ENCODE measurements at places on chromosomes 2 and 18.

GRCh38 chr2:168272225-168272624 is 24.8 kb upstream of the STK39 start:
- no peak for DNase-seq

DNA sequence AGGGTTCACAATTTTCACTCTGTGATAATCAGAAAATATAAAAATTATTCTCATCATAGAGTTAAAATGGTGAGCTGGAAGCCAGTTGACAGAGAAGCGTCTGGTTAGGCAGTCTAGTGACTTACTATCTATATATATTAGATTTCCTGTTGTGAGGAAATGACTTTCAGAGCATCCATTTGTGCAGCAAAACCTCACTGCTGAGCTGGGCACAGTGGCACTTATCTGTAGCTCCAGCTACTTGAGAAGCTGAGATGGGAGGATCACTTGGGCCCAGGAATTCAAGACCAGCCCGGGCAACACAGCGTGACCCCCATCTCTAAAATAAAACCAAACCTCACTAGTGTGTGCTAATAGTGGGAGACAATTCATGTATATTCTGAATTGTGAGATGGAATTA is 7.2 kb upstream of the KIAA2012 start:
- no peak for DNase-seq

DNA sequence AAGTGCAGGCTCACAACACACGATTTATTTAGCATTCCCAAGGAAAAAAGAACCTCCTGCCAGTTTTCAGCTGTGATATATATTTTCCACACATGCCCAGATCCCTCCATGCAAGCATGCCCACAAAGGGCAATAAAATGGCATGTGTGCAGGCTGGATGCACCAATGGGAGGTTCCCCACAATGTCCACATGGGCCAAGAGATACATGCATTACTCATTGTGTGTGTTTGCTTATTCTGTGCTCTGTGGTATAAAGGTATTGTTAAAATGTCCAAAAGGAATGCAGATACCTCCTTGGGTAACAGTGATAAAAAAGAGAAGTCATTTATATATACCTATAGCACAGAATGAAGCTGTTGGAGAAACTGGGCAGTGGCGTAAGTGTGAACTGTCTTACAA is 207.4 kb downstream of the FHOD3 start:
- no peak for DNase-seq

DNA sequence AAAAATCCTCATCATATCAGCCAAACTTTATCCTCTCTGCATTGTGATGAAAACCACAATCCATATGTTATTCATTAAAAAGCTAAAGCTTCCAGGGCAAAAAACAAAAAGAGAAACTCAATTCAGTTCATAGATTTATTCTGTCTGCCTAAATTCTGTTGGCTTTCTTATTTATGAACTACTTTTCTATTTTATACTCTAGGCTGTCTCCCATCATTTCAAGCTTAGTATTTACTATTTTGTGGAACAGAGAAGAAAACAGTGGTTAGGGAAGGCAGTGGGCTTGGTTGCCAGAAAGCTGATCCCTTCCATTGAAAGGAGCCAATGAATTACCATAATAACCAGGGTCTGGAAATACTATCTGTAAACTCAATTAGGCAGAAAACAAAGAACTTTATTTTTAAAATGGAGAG is 71.8 kb downstream of the RAPH1 start:
- no peak for DNase-seq

DNA sequence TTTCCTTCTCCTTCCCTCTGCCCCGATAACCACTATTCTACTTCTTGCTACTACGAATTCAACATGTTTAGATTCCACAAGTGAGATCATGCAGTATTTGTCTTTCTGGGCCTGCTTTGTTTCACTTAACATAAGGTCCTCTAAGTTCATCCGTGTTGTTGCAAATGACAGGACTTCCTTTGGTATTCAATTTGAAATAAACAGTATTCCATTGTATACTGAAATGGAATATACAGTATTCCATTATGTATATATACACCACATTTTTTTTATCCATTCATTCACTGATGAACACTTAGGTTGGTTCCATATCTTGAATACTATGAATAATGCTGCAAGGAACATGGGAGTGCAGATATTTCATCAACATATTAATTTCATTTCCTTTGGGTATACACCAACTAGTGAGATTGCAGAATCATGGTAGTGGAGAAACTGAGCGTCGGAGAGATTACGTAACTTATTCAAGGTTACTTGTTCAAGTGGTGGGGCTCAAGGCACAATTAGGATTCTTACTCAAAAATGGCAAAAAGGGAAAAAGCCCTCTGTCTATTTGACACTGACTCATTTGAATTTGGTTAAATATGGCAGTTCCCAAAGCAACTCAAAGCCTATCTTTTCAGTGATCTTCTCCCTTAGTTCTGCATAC is 85.1 kb downstream of the CHN1 start:
- DNase-seq = no peak

- DNase-seq = no peak
Measured at GRCh38 chr2:57210855-57211254, 835.8 kb upstream of the VRK2 start.

GRCh38 chr2:60976256-60976850 is 41.2 kb upstream of the PEX13 start:
- DNase-seq = no peak

- no peak for DNase-seq
Measured at GRCh38 chr2:51953931-51954330, 922.0 kb upstream of the NRXN1 start.

- no peak for DNase-seq
Measured at GRCh38 chr2:133130548-133131246, 437.6 kb downstream of the NCKAP5 start.

DNA sequence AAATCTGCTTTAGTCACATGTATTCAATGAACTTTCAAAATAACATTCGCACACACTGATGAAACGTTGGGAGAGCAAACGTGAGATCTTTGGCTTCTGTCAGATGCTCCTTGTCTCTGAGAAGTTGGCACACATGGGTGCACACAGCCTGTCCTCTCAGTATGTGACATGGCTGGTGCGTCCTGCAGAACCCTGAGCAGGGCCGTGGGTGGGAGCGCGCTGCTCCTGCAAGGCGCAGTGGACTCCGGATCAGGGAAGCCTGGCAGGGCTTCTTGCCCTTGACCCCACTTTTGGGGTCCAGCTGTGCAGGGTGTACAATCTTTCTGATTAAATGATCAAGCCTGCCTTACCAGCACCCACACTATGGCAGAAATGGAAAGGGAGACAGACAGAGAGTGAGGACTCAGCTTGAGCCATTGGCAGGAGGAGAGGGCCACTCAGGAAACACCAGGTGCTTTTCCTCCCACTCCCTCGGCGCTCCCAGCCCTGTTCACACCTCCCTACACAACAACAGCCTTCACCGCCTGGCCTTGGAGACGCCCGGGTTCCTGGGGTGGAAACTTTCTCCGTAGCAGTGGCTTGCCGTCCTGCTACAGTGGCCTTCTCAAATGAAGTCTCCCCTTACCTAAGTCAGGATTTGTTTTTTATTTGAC is 108.4 kb upstream of the SNTG2 start:
- DNase-seq = no peak

DNA sequence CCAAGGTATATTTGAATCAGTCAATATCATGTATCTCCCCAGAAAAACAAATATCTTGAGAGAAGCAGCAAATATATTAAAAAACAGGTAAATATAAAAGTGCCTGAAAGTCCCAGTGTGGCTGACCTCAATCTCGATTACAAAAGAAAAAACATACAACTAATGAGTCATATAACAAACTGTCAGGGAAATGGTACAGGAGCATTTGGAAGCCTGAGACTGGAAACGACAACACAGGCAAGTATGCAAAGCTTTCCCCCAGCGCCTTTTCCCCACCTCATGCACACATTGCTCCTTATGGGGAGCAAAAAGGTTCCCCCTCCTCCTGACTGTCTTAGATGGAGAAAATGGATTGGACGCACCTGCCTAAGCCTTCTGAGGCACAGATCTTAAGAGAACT is 230.7 kb downstream of the TMX3 start:
- DNase-seq = no peak

DNA sequence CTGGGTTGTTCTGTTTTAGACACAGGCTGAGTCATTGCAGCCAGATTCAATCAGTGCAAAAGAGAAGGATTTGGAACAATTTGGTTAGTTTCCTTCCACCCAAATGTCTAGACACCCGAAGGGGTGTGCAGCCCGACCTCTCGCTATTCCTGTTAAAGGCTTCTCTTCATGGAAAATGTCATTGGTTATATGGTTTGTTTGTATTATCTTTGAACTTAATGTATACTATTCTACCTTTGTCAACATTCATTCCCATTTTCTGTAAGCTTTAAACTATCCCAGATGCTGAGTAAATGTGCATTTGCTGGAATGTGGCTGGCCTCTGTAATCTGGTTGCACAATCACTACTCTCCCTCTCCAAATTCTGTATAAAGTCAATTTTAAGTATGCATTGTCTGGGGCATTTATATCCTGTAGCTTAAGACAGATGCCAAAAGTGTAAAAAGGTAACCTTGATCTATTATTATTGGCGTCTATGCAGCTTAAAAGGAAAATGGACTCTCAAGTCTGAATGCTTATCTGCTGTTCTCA is 80.4 kb upstream of the RND3 start:
- DNase-seq = no peak

DNA sequence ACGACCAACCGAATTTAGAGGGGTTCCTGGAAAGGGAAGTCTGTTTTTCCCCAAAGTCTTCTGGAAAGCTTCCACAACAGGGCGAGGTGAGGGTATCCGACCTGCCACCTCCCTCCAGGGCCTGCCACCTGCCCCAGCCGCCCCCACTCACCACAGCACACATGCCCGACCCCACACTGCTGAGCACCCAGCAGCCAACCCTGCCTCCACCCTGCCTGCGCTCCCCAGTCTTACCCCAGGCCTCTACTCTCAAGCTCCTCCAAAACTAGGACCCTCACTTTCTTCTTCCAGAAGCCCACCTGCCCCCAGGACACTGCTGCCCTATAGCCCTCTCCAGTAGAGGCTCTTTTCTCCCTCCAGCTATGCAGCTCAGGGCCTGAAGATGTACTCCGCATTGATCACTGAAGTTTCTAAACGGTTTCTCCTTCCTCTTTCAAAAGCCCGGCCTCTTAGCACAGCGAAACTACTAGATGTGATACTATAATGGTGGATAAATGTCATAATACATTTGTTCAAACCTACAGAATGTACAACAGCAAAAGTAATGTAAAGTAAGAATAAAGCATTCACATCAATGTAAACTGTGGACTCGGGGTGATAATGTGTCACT is 128.8 kb upstream of the SLC1A4 start:
- no peak for DNase-seq

DNA sequence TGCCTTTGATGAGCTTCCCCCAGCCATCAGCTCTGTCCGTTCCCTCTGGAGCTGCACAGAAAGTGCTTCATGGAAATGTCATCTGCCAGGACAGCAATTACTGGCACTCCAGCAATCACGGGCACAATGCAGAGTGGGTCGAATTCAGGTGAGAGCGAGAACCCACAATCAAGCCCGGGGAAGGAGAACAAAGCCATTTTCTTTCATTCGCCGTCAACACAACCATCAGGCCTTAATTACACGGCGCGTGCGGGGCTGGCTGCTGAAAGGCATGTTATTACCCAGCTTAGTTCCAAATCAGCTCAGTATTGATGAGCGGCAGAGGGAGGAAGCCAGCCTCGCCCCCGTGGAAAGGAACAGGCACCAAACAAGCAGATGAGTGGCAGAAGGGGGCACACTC is 143.9 kb downstream of the MYT1L start:
- no peak for DNase-seq

DNA sequence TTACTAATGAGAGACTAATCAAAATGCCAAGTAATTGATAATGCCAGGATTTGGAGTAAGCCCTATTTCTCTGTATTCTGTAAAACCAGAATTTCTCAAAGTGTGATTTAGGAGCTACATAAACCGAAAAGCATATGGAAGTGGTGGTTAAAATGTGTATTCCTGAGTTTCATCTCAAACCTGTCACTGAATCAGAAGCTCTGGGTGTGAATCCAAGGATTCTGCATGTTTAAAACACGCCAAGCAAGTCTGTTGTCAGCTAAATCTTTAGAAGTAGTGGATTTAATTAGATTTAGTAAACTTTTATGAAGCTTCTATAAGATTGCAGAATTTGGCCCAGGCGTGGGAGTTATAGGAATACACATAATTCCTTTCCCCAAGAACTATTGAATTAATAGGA is 700.3 kb downstream of the DCC start:
- no peak for DNase-seq

- no peak for DNase-seq
Measured at GRCh38 chr2:5932556-5933469, 240.6 kb downstream of the SOX11 start.

GRCh38 chr2:118246726-118247125 is 158.5 kb downstream of the INSIG2 start:
- no peak for DNase-seq

GRCh38 chr2:150491943-150492342 is 4.5 kb upstream of the RND3 start:
- DNase-seq = no peak

- DNase-seq = no peak
Measured at GRCh38 chr18:79402209-79402576, 6.5 kb downstream of the NFATC1 start.

GRCh38 chr2:233118648-233119000 is 58.5 kb downstream of the INPP5D start:
- DNase-seq = no peak

DNA sequence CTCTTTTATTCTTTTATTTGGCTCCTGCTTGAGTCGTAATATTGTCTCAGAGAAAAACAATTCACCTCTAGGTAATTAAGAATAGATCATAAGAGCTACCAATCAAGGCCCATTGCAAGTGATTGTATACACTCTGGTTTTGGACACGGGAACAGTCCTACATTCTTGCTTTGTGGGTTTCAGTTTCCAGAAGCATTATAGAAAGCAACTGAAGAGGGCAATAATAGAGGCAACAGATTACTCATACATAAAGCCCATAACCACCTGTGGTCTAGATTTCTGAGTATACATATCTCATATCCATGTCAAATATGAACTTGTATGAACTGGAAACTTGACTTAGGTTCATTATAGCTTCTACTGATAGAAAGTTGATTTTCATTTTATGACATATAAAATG is 65.4 kb downstream of the DIS3L2 start:
- no peak for DNase-seq

GRCh38 chr18:25853691-25854433 is 236.6 kb downstream of the SS18 start:
- DNase-seq = no peak

- no peak for DNase-seq
Measured at GRCh38 chr2:20627712-20628380, 23.1 kb downstream of the HS1BP3 start.

Data from stimulated activated CD8-positive, alpha-beta memory T cell treated with anti-CD3 and anti-CD28 coated beads, Interleukin-4, amount 100 ng/mL, for 1 hour (primary cell).